NCI-H526 (cell line): ENCODE measurements at places on chromosomes 5 and 9.

GRCh38 chr9:1008216-1008615 is 31.8 kb downstream of the DMRT3 start:
- DNase-seq: no peak

DNA sequence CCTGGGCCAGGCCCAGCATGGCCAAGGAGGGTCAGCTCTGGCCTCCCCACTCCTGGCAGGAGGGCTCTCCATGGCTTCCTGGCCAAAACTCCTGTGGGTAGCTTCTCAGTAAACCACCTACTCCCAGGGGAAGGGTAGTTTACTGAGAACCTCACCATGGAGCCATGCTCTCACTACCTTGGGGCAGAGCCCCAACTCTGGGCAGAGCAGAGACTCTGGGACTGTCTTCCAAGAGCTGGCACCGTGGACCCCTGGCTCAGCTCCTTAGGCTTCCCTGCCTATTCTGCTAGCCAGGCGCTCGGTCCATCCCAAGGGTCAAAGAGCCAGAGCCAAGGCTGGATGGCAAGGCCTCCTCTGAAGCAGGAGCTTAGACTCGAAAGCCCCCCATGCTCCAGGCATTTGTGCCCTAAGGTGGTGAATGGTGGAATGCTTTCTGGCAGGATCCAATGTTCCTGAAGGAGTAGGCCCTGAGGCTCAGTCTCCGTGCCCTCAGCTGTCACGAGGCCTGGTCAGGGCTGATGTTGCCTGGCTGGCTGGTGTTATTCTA is 19.6 kb downstream of the TCF7 start:
- DNase-seq: no peak

GRCh38 chr9:18622186-18622836 is 148.4 kb downstream of the ADAMTSL1 start:
- no peak for DNase-seq

- DNase-seq: no peak
Observed at GRCh38 chr5:117318528-117318927, 743.9 kb upstream of the SEMA6A start.

DNA sequence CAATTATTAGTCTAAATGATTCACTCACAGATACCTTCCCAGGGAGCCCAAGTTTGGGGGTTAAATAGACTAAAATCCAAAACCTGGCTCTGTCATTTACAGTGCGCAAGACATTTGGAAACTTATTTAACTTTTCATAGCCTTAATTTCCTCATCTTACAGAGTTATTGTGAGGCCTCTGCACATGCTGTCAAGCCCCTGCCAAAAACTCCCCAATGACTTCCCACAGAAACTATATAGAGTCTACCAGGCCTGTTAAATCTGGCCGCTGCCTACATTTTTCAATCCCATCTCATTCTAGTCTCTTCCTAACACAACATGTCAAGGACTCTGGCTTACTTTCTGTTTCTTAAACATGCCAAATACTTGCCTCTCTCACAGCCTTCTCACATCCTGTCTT is 412.5 kb downstream of the ELAVL2 start:
- DNase-seq: no peak

GRCh38 chr5:60634051-60634450 is 65.9 kb downstream of the DEPDC1B start:
- no peak for DNase-seq

GRCh38 chr5:149271716-149272563 is at the start of gene AFAP1L1:
Gene AFAP1L1 (plus strand): TSS chr5:149271859. CDS start chr5:149271969, 110 bp downstream.
- DNase-seq: no peak

- DNase-seq: no peak
Observed at GRCh38 chr5:33713136-33713765, 178.5 kb downstream of the ADAMTS12 start.

DNA sequence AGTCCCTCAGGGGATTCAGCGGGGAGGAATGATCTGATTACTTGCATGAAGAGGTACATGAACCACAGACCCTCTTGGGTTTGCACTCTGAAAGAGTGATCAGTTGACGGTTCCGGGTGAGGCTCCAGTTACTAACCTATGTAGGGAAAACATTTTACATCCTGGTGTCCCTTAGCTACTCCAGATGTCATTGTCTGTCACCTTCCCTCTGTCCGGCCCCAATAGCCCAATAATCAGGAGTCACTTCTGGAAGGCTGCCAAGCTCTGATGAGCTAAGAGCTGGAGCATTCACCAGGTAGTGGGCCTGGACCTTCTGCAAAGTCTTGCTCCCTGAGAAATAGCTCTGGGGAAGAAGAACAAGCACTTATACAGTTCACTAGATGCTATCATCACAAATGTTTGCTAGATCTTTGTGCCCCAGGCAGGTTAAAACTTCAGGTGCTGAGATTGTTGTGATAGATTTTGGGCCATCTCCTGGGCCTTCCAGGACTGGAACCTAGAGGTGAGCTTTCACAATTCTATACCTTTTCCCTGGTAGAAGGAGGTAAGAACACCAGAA is 64.5 kb downstream of the ENTREP1 start:
- no peak for DNase-seq

- DNase-seq: no peak
Observed at GRCh38 chr5:180975338-180975737, 13.3 kb upstream of the BTNL3 start.

- no peak for DNase-seq
Observed at GRCh38 chr9:518540-518939, 303.9 kb downstream of the DOCK8 start.

- no peak for DNase-seq
Observed at GRCh38 chr5:94508461-94509148, 109.8 kb downstream of the KIAA0825 start.
